ENCODE measurements at places on chromosomes 1 and 21.

- no peak for DNase-seq
These were observed 2.3 kb downstream of the CHD5 start for GRCh38 chr1:6177681-6178380.

GRCh38 chr1:101506541-101507164 is 269.8 kb downstream of the S1PR1 start:
- peak; percentile 37 for DNase-seq

DNA sequence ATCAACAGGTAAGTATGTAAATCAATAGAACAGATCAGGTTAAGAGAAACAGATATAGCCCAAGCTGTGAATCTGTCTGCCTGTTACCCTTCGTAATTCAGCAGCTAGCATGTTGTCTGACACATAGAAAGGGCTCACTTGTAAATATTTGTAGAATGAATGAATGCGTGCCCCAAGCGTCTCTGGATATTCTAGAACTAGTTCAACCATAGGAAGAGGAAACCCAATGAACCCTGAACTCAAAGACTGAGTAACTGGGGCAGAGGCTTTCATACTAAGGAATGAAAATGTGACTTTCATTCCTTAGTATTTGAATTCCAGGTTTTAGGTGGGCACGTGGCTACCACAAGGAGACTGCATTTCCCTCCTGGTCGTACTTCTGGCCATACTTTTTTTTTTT is 60.1 kb upstream of the SMYD2 start:
- DNase-seq, result no peak

DNA sequence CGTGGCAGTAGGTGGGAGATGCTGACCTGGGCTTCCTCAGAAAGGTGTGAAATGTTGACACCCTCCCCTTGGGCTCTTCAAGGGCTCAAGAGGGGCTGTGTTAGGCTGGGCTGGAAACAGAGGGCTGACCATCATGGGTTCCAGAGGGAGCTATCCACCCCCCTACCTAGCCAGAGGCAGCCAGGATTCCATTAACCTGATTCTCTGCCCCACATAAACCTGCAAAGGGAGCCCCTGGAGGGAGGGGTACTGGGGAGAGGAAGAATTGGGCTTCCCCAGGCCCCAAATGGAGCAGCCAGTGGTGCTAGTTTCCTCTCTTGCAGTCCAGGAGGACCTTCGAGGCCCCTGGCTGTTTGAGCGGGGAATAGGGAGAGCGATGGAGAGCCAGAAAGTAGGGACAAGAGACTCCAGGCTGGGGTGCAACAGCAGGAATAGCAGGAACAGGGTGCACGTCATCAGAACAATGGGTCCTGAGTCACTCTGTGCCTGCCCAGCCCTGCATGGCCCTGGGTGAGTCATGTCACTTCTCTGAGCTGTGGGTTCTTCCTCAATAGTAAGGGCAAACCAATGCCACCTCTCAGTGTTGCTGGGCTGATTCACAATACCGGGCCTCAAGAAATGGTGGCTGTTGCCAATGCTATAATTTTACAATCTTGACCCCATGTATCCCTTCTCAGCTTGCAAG is 121.2 kb downstream of the EPHB2 start:
- DNase-seq, result peak; percentile 81

DNA sequence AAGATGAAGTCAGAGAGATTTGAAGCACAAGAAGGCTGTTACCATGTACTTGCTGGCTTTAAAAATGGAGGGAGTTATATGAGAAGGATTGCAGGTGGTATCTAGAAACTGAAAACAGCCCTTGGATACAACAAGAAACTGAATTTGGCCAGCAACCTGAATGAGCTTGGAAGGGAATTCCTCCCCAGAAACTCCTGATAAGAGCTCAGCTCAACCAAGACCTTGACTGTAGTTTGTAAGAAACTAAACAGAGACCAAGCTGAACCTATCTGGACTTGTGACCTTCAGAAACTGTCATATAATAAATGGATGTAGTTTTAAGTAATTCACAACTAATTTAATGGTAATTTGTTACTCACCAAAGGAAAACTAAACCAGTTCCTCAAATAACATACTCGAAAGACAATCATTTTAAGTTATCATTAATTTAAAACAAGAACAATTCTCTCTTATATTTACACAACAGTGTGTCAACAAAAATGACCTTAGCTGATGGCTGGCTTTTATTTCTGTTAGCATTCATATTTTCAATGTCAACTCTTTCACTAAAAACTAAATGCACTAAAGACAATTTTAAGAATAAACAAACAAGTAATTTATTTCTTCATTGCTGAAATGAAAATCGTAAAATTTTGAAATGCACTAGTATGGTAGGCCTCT is 1218.4 kb upstream of the TMPRSS15 start:
- DNase-seq, result no peak

DNA sequence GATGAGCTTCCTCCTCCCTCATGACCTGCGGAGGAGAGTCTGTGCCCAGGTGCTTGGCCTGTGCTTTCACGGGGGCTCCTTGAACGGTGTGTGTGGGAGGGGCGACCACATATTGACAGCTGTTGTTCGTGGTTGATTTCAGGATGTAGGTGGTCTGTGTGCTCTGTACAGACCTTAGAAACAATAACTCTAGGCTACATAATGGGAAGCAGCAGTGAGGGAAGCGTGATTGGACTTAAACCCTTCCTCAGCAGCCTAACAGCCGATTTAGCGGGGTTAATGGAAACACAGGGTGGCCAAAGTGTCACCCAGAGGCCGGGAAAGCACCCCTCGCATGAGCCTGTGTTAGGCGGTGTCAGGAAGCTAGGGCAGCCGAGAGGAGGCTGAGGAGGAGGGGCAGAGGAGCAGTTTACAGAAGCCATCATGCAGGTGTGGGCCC is 56.0 kb downstream of the TBCE start:
- DNase-seq, result no peak

DNA sequence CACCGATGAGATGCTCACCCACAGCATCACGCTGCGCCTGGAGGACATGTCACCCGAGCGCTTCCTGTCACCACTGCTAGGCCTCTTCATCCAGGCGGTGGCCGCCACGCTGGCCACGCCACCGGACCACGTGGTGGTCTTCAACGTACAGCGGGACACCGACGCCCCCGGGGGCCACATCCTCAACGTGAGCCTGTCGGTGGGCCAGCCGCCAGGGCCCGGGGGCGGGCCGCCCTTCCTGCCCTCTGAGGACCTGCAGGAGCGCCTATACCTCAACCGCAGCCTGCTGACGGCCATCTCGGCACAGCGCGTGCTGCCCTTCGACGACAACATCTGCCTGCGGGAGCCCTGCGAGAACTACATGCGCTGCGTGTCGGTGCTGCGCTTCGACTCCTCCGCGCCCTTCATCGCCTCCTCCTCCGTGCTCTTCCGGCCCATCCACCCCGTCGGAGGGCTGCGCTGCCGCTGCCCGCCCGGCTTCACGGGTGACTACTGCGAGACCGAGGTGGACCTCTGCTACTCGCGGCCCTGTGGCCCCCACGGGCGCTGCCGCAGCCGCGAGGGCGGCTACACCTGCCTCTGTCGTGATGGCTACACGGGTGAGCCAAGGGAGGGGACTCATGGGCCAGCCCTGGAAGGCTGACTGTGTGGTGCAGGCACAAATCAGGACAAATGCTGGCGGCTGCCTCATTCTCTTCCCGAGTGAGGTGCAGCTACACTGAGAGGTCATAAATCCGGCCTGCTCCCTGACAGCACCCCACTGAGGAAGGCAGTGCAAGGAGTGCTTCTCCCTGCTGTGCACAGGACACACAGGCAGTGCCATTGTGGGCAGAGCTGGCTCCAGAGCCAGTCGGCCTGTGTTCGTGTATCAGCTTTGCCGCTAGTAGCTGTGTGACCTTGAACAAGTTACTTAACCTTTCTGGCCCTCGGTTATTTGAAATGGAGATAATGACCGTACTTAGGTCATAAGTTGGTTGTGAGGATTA is 9.4 kb downstream of the CELSR2 start:
- DNase-seq, result no peak

- no peak for DNase-seq
These were observed 11.3 kb downstream of the FMO2 start for GRCh38 chr1:171196351-171196750.
